ENCODE measurements at places on chromosomes 6 and 20.
A peak's percentile ranks its signal among the peaks of the same experiment; 100 is the strongest.

DNA sequence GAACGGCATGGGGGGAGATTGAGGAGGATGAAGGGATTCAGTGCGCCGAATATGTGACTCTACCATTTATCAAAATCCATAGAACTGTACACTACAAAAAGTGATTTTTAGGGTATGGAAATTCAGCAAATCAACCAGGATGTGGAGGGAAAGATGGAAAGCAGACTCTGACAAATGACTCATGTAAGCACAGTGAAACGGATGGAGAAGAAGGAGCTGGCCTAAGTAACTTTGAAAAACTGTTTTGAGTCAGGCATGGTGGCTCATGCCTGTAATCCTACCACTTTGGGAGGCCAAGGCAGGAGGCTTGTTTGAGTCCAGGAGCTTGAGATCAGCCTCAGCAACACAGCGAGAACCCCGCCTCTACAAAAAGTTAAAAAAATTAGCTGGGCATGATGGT lies 39.2 kb downstream of the MUC22 start:
- no peak for DNase-seq

GRCh38 chr6:45256697-45257695 lies 71.1 kb upstream of the RUNX2 start:
- DNase-seq: no peak

DNA sequence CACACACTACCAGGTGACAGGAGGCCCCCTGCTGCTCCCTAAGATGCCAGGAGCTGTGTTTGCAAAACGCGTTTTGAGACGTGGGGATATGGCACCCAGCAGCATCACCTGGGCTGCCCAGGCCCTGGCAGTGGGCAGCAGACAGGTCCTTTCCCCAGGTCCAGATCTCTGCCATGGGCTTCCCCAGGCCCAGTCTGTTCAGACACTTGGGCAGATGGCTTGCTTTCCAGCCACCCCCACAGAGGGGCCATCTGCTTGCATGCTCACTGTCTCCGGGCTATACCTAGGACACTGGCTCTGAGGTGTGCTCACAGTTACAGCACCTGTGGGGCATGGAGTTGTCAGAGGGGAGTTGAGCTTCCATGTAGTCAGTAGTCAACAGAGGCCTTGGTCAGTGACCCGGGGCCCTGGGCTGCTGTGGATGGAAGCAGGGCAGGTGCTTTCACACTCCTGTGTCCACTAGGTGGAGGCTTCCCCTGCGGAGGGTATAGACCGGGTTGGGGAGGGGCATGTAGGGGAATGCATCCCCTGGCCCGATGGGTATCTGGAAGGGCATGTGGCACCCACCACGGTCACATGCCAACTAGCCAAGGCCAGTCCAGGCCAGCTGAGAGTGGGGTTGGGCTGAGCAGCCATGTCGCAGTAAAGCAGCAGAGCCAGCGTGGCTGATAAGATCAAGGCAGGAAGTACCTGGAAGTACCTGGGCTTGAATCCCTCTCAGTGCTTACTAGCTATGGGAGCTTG lies 185.4 kb upstream of the SLC24A3 start:
- DNase-seq: no peak

DNA sequence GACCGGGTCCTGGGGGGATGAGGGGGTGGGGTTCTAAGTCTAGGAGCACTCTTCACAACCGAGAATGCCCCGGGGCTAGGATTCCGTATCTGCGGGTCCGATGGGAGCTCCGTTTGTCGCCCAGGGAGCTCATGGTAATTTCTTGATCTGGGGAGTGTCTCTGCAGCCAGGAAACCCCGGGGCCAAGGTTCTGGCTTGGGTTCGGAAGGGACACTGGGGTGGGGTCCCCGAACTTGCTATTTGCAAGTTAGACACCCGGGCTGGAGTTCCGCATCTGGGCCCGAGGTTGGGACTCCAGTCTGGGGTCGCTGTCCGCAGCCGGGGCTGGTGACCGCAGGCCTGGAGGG lies 397 bp downstream of the PEDS1 start:
- no peak for DNase-seq

DNA sequence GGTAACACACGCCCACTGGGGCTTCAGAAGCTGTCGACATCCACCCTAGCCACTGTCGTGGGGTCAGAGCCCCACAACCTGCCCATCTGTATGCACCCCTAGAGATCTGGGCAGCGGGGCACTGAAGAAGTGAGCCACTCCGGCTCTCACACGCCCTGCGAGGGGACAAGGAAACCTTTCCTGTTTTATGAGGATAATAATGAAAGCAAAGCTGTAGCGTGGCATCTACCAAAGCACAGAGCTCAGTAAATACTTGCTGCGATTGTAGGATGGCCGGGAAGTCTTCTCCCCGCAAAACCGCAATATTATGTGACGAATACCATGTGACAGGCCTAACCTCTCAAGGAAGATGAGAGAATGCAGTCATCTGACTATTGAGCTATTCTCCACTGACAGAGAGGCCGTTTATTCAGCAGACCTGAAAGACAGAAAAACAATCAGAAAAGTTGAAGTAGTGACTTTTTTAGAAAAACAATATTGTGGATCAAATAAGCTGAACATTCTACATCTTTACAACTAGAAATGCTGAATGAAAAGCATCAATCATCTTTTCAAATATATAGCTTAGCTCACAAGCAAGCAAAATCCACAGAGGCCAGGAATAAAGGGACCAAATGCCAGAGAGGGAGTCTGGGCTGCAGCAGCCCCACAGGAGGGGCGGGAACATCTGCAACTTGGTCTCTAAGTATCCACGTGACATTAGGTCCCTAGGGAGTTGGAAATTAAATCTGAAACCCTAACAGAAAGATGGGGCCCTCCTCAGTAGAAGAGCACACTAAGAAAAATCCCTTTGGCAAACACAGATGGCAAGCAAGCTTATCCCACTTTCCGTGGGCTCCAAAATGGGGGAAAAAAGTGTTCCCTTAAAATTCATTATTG lies 207.8 kb downstream of the TTLL2 start:
- DNase-seq: no peak

GRCh38 chr20:48126227-48126740 lies 341.0 kb upstream of the SULF2 start:
- DNase-seq: no peak

- DNase-seq: peak; percentile 12
These were observed 889 bp upstream of the FLOT1 start for GRCh38 chr6:30743099-30744053.

GRCh38 chr6:39251406-39251805 lies 22.1 kb upstream of the KCNK5 start:
- DNase-seq: no peak

DNA sequence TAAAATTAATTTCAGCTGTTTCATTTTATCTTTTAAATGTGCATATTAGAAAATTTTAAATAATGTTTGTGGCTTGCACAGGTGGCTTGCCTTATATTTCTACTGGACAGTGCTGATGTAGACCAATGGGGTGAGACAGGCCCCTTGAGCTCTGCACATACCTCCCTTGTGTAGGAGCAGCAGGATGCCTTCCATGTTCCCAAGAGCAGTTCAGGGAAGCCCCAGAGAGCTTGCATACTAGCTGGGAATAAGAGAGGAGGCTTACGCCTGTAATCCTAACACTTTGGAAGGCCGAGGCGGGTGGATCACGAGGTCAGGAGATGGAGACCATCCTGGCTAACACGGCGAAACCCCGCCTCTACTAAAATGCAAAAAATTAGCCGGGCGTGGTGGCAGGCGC lies 61.4 kb downstream of the RFPL4B start:
- DNase-seq: no peak

- DNase-seq: no peak
These were observed 14.5 kb downstream of the RMND1 start for GRCh38 chr6:151437401-151437800.

DNA sequence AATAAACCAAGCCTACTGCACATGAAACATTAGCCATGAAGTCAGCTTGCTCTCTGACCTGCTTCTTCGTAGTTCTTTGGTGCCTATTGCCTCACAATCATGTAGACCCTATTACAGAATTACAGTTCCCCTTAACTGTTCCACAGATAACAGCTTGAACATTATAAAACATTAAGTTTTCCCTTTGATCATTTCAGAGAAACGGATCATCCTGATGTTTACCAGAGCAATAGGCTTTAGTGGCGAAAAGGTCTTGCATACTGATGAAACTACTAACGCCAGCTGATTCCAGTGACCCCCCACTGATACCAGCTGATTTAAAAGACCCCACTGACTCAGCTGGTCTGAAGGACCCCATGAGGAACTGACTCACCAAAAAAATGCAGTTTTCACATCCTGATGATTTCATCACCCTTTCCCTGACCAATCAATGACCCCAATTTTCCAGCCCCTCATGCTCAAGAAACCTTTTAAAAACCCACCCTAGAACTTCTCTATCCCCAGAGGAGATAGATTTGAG lies 39.4 kb upstream of the MLIP start:
- no peak for DNase-seq

DNA sequence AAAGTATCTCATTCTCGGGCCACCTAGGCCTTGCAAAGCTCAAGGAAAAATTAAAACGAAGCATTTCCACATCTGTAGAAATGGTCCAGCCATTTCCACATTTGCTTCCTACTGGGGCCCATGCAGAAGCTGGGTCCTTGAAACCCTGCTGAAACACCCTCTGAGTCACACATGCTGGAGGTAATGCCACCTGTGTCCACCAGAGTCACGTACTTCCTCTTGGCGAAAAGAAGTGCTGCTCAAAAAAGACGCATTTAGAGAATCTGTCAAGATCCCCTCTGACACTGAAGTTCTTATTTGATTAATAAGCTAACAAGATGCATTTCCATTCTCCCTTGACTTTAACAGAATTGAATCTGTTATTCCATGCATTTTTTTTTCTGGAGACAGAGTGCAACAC lies 423.2 kb downstream of the PREX1 start:
- no peak for DNase-seq
